Immature natural killer cell (primary cell): ENCODE measurements at places on chromosomes 11 and 22. TPM values are rescaled to one million over a fixed set of nuclear protein-coding genes. Genes with fewer than 3 reads are reported as not detected.

- DNase-seq: no peak
Measured at GRCh38 chr11:100753571-100753970, 66.5 kb downstream of the ARHGAP42 start.

GRCh38 chr22:26998129-26998528 is 340.7 kb downstream of the MIAT start:
- no peak for DNase-seq

DNA sequence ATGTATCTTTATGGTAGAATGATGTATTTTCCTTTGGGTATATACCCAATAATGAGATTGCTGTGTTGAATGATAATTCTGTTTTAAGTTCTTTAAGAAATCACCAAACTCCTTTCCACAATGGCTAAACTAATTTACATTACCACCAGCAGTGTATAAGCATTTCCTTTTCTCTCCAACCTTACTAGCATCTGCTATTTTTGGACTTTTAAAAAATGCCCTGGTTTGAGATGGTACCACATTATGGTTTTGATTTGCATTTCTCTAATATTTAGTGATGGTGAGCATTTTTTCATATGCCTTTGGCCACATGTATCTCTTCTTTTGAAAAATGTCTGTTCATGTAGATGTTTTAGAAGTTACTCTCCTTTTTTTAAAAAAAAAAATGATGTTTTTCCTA is 142.0 kb downstream of the METTL15 start:
- DNase-seq: no peak

DNA sequence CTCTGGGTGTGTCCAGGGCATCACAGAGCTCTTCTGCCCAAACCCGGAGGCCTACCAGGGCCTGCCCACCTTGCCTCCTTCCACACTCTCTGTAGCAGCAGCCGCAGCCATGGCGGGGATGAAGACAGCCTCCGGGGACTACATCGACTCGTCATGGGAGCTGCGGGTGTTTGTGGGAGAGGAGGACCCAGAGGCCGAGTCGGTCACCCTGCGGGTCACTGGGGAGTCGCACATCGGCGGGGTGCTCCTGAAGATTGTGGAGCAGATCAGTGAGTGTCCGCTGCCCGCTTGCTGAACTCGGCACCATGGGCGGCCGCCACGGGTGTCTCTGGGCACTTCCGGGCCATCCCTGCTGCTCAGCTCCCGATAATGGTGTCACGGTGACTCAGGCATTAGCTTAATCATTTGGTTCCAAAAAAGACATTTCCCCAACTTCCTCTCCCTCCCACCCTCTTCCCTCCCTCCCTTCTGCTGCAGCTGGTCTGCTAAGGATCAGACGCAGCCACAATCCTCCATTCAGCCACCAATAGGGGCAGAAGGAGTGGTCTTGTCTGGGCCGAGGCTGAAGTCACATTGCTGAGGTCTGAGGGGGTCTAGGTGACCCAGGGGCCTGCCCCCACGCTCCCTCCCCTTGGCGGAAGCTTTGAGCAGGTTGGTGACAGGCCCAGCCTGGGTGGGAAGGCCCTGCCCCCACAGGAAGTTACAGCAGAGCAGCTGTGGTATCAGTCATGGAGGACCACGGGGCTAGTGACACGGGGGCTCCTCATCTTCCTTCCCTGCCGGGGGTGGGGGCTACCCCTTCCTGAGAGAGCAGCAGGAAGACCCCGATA is 950 bp downstream of the FERMT3 start:
- peak; percentile 79 for DNase-seq

DNA sequence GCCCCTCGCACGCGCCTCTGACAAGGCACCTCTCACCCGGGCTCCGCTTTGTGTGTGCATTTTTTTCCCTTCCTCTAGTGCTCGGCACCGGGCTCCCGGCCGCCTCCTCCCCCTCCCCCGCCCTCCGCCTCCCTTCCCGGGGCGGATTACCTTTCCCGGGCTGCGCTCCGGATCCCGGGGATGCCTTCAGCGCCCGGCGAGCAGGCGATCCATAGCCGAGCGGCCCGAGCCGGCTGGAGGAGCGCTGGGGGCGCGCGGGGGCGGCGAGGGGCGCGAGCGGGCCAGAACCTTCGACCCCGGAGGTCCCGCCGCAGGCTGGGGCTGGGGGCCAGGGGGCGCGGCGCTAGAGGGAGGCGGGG is 282 bp downstream of the MPPED2 start:
- DNase-seq: peak; percentile 4

DNA sequence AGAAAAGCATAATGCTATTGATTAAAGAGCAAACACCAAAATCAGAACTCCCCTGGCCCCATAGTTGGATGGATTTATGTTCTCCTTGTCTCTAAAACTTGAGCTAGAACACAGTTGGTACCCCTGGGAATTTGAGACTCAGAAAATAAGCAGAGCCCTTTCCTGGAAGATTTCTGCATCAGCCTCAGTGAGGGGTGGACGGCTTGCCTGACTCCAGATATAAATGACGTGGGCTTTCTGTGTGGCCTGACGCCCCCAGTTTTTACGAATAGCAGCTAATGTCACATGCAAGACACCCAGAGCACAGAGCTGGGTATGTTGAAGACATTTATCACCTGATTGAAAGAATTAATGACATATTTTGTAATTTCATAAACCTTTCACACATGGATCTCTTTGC is 130.8 kb downstream of the TRIM29 start:
- DNase-seq: no peak

GRCh38 chr11:19366992-19367709 is 126.4 kb upstream of the E2F8 start:
- DNase-seq: no peak

GRCh38 chr22:45686836-45687235 is 15.2 kb downstream of the ATXN10 start:
- DNase-seq: no peak

DNA sequence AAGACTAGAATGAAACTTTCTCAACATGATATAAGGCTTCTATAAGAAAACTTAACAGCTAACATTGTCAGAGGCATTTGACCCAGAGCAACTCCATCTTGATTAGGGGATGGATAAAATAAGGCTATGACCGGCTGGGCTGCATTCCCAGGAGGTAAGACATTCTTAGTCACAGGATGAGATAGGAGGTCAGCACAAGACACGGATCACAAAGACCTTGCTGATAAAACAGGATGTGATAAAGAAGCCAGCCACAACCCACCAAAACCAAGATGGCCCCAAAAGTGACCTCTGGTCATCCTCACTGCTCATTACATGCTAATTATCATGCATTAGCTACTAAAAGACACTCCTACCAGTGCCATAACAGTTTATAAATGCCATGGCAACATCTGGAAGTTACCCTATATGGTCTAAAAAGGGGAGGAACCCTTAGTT is 135.2 kb downstream of the TTC28 start:
- no peak for DNase-seq

- no peak for DNase-seq
Measured at GRCh38 chr22:29030618-29031226, 30.9 kb downstream of the C22orf31 start.

GRCh38 chr22:27650572-27650971 is 151.0 kb downstream of the MN1 start:
- DNase-seq: no peak

GRCh38 chr11:36425561-36426081 is 84.5 kb downstream of the TRAF6 start:
- DNase-seq: no peak

GRCh38 chr11:14460147-14460546 is 39.5 kb downstream of the COPB1 start:
- DNase-seq: no peak

DNA sequence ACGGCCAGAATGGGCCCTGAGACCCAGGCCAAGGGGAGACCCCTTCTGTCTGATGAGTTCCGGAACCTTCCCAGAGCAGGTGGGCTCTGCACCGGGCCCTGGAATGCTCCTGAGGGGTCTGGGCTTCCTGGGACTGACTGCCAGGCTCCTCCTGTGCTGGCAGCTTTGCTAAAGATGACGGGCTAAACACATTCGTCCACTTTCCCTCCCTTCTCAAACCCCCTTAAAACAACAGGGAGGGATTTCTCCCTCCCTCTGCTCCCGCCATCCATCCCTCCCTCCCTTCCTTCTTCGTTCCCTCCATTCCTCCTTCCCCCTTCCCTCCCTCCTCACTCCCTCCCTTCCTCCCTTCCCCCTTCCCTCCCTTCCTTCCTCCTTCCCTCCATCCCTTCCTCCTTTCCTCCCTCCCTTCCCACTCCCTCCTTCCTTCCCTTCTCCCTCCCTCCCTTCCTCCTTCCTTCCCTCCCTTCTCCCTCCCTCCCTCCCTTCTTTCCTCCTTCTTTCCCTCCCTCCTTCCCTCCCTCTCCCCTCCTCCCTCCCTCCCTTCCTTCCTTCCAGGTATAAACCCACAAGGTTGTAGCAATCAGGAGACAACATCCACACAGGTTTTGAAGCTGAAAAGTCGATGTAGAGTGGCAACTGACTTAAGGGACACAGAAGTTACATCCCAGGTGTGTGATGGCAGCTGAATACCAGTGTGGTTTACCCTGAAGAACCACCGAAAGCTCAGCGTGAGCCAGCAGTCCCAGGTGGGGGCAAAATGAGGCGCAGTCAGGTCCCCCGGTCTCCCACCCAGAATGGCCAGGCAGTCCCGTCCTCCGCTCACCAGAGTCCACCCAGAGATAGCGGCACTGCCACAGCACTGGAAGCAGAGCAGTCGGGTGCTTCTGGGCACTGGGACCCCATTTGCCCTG is 18.8 kb upstream of the MGAT3 start:
- DNase-seq: no peak

The GRK3 gene
- 0.14 TPM for polyA plus RNA-seq

The RAG2 gene
- not detected for polyA plus RNA-seq

The PATE1 gene
- not detected for polyA plus RNA-seq

The KRTAP5-2 gene
- polyA plus RNA-seq: not detected

The PAMR1 gene
- polyA plus RNA-seq: not detected

The TMEM134 gene
- polyA plus RNA-seq: 154 TPM
